Erythroblast (primary cell): ENCODE measurements at places on chromosomes 7 and 10.

GRCh38 chr10:42952349-42952748 is 124.5 kb upstream of the RET start:
- no peak for DNase-seq

DNA sequence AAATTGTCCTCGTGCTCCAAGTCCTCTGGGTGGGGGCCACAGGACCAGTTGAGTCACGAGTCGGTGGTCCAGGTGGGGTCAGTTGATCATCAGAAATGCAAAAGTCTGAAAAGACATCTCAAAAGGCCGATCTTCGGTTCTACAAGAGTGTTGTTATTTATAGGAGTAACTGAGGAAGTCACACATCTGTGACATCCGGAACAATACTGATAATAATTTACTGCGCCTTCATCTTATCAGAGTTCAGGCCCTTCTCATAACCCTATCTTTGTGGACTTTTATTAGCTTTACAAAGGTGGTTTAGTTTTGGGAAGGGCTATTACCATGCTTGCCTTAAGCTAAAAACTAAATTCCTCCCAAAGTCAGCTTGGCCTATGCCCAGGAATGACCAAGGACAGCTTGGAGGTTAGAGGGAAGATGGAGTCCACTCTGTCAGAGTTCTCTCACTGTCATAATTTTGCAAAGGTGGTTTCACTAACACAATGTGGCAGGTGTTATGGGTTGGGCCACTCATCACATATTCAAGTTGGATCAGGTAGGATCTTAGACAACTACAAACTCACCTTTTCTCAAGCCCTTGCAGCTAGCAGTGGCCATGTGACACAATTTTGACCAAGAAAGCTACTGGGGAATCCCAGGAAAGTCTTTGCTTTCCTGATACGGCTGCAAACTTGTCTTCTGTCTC is 54.7 kb upstream of the CHST3 start:
- DNase-seq = no peak

DNA sequence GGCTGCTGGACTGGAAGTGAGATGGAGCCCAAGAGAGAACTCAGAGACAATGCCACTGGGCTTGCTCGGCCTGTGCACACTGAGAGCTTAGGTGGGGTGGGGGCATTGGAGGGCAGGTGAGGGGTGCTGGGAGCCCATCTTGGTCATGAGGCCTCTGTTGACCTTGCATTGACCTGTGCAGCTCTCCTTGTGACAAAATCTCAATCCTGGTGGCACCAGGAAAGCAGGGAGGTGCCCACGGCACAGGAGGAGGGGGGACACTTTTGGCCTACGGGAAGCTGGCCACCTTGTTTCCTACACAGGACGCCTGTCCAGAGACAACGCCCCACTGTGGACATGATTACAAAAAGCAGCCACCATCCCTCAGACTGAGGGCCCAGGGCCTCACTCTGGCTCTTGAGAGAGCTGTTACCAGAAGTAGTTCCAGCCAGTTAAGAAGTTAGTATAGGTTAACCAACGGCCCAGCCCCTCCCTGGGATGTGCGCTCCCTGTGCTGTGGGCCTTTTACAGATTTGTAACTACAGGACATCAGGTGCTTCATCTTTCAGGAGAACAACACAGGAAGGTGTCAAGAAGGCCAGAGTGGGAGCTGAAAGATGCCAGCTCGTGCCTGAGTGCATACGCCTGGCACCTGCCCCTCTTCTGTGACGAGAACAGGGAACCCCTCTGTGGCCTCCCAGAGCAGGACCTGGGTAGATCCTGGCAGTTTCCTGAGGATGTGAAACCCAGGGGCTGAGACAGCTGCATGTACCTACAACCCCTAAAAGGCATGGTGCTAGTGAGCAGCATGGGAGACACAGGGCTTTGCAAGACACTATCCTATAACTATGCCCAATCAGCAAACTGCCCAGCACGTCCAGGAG is 10.3 kb downstream of the PKD1L1 start:
- DNase-seq = no peak

- no peak for DNase-seq
Measured at GRCh38 chr10:4125776-4126175, 340.8 kb upstream of the KLF6 start.

- DNase-seq = no peak
Measured at GRCh38 chr10:101330631-101331225, 23.2 kb upstream of the BTRC start.

- DNase-seq = no peak
Measured at GRCh38 chr7:139329119-139329518, 12.0 kb upstream of the FMC1 start.

DNA sequence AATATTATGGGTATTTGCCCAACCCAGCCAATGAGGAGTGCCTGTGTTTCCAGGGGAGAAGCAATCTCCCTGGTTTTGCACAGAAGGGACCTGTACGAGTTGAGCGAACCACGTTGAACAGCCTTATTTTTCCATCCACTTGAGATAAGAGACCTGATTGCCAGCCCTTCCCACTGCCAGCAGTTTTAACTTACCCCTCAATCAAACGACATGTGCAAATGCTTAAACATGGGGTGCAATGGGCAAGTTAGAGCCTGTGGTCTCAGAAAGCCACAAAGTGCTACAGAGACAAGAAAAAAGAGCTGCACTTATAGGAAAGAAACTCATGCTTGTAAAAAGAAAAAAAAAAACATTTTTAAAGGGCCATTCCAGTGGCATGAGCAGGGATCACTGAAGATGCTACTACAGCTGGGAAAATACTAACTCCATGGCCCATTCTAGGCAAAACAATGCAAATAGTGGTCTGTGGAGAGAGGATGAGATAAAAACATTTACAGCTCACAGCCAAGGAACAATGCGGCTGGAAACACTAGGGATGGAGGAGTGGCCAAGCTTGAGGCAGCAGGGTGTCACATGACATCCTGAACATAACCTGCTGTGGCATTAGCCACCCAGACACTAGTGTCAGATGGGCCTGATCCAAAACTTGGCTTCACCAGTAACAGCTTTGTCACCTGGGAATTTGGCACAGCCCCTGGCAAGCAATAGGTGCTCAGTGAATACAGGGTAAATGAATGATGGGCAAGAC is 162.8 kb downstream of the ELMO1 start:
- no peak for DNase-seq

DNA sequence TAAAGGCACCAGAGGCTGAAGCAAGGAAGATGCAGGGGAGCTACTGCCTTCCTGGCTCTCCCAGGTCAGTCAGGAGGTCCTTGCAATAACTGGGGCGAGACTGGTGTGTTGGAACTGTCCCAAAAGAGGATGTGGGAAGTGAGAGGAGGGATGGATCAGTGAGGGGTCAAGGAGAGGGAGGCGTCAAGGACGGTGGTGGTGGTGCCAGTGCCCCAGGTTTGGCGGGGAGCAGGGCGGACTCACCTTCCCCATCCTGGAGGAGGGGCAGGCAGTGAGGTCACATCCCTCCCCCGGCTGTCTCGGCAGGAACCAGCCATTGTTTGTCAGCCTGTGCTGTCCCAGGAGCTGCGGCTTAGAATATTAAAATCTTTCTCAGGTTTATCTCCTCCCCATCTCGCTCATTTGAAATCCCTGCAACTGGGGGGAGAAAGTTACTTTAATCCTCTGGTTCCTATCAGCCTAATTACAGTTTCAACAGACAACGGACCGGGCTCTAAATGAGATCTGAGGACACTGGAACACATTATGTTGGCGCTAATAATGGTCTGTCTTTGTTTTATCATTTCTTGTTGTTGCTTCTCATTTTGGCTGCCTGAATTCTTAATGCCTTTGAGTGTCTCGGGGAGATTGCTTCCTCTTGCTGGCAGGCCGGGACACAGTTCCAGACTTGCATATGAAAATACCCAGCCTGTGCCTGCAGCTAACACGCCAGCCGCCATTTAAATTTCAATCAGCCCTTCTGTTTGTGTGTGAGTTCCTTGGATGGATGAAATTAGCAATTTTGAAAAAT is 387.5 kb downstream of the RPS24 start:
- no peak for DNase-seq

DNA sequence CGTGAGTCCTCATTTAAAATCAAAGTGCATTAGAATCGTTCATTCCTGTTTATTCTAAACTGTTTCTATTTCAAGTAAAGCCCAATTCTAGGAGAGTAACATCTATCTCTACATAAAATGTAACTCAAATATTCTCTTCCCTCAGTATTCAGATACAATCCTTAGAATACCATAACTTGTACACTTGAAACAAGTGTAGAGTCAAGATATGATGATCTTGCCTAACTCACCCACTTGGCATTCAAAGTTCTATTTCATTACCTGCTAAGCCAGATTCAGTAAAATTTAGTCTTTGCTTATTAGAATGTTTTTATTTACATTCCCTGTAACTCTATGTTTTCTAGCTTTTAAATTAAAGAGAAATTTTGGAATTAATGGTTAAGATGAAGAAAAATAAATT is 31.6 kb downstream of the PRPS1L1 start:
- no peak for DNase-seq

DNA sequence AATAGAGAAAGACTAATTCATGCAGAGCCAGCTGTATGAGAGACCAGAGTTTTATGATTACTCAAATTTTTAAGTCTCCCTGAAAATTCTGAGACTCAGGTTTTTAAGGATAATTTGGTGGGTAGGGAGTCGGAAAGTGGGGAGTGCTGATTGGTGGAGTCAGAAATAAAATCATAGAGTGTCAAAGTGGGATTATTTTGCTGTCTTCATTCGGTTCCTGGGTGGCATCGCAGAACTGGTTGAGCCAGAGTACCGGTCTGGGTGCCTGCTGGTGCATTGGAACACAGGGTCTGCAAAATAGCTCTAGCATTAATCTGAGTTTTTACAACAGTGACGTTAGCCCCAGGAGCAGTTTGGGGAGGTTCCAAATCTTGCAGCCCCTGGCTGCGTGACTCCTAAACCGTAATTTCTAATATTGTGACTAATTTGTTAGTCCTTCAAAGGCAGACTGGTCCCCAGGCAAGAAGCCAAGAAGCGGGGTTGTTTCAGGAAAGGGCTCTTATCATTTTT is 32.4 kb downstream of the GPRIN2 start:
- DNase-seq = no peak

DNA sequence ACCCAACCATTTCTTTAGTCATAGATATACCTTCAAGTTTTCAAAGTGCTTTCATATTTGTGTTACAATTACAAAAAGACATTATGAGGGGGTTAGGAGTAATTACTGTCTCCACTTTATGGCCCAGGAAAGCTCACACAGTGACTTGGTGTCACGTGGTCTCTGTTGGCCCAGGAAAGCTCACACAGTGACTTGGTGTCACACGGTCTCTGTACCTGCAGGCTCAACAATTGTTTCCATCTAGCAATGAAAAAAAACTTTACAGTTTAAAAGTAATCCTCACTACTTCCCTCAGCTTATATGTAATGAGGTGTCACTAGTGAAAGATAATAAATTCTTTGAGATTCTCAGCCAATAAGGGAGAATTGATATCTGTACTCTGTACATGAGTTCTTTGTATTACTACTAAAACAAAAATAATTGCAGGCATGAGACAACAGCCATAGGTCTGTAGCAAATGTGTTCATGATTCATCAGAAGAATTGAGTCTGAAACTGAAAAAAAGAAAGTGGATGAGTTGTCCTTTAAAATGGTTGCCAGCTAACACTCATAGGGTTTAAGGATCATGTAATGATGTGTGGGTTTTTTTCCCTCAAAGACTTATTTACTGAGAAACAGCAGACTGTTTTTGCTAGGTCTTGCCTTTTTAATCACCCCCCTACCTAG is 10.9 kb downstream of the OGDH start:
- no peak for DNase-seq

DNA sequence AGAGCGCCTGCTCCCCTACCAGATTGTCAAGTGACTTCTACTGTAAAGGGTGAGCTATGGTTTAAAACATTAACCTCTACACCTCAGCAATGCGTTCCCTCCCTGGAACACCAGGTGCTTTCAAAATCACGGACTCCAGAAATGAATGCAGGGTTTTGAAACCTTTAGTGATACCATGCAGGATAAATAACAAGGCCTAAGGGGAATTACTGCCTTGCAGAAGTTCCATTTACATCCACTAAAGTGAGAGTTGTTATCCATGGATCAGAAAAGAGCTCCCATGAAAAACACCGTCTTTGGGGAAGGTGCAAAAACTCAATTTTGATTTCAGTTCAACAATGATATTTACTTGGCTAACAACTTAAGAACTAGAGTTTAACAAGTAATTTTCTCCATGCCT is 4.0 kb downstream of the FZD8 start:
- no peak for DNase-seq

DNA sequence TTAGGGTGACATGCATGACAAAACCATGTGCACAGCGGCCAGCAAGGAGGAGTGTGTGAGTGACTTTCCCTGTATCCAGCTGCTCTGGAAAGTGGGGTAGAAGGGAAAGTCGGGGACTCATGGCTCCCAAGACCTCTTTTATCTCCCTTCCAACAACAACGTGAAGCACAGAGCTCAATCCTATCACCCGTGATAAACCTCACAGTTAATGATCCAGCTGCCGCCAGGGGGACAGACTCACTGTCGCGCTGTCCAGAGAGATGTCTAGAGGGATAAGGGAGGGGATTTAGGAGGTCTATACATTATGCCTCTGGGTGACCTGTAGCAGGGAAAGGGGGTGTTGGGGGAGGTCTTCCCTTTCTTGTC is 84.0 kb upstream of the SMNDC1 start:
- DNase-seq = no peak

DNA sequence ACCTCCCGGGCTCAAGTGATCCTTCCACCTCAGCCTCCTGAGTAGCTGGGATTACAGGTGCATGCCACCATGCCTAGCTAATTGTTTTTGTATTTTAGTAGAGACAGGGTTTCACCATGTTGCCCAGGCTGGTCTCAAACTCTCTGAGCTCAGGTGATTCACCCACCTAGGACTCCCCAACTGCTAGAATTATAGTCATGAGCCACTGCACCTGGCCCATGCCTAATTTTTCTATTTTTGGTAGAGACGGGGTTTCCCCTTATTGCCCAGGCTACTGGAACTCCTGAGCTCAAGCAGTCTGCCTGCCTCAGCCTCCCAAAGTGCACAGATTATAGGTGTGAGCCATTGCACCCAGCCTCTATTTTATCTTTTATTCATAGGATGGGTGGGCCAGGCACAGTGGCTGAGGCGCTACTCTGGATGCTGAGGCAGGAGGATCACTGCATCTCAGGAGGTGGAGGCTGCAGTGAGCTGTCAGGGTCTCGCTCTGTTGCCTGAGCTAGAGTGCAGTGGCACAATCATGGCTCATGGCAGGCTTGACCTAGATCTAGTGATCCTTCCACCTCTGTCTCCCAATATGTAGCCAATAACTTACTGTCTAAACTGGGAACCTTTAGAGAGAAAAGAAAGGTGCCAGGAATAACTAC is 31.3 kb upstream of the STOX1 start:
- no peak for DNase-seq

GRCh38 chr10:58384095-58384494 is 1.1 kb upstream of the TFAM start:
- DNase-seq = peak; percentile 36

GRCh38 chr10:653991-654646 is 35.3 kb downstream of the DIP2C start:
- no peak for DNase-seq
